ENCODE measurements at places on chromosomes 1 and 21. TPM values are rescaled to one million over a fixed set of nuclear protein-coding genes. Genes with fewer than 3 reads are reported as not detected.

GRCh38 chr1:181659321-181659957, 176.1 kb downstream of the CACNA1E start:
- no peak for DNase-seq

- no peak for DNase-seq
Measured at GRCh38 chr21:39667353-39667891, 54.7 kb downstream of the B3GALT5 start.

DNA sequence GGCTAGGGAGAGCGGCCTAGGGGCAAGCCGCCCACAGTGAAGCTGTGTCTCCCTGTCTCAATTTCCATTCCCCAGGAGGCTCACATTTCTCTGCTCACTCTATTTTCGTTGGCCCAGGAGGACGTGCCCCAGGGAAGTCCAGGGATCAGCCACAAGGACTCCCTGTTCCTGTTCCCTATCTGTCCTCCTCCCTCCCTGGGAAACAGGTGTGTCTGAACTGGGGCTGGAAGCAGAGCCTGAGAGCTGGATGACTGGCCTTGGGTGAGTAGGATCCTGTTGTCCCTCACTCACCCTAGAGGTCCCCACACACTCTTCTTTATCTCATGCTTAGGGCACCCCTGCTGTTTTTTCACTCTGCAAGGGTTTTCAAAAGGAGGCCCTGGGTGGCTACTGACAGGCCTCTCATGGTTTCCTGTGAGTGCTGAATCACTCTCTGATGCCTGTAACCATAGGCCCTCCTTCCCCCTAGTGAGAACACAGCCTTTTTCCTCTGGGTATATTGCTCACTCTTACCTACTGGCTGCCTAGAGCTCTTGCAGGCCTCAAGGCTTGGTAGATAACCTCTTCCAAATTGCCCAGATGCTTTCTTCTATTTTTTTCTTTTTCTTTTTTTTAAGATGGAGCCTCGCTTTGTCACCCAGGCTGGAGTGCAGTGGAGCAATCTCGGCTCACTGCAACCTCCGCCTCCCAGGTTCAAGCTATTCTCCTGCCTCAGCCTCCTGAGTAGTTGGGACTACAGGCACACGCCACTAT, 3.3 kb upstream of the UTP11 start:
- no peak for DNase-seq

DNA sequence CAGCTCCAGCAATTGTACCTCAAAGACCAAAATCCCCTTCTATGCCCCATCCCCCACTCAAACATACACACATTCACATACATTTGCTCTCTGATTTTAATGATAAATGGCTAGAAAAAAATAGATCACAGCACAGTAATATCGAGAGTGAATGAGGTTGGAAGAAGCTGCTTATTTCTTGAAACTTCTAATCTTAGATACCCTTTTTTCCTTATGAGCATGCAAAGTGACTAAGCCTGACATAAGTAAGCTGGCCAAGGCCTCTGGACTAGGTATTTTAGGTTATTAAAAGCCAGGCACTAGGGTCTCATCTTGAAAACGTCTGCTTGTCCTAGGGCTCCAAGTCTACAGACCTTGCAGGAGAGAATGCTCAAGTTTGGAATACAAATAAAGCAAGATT, 133.6 kb downstream of the TGFBR3 start:
- no peak for DNase-seq

GRCh38 chr1:193141804-193142203, 20.0 kb downstream of the CDC73 start:
- DNase-seq = no peak

The SLC9C2 gene
- total RNA-seq = not detected

The TCP10L gene
- total RNA-seq = 0.38 TPM

DNA sequence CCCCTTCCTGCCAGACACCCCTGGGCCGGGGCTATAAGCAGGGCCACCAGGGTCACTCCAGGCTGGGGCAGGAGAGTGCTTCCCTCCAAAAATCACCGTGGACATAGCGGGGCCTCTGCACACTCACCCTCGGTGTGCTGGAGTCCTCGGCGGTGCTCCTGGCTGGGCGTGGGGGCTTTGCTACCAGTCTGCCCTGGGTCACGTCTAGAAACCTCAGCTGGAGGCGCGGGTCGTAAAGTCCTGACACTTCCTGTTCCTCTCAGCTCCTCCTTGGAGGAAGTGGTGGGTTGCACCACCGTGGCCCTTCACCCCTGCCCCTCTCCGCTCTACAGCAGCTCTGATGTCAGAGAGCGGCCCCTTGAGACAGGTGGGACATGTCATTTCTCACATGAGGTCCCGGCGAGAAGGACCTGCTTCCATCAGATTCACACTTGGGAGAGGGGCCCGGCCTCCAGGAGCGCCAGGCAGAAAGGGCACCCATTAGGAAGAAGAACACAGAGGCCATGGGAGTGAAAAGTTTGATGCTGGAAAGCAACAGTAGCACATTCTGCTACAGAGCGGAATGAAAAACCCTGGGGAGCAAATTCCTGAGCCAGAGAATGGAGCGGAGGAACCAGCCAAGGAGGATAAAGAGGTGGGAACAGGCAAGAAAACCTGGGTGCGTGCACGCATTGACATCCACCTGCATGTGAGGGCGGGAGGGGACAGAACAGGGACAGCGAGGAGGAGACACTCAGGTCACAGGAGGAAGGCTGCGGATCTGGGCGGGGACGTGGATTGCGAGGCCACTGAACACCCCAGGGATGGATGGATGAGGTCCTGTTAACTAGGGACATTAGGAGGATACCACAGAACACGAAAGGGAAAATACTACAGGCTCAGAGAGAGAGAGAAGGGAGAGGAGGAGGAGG, at the start of gene ITGB2:
Gene ITGB2, minus strand, starts transcription at position 206 of the 911 bp plus-strand sequence. CDS start 10,117 bp downstream, outside the sequence.
- no peak for DNase-seq

- DNase-seq = no peak
Measured at GRCh38 chr1:23383577-23384311, 14.1 kb upstream of the ZNF436 start.

All from omental fat pad (tissue), 4 donors.